CD4-positive, alpha-beta T cell (primary cell): ENCODE measurements at places on chromosomes 7 and 10. TPM values are rescaled to one million over a fixed set of nuclear protein-coding genes. Genes with fewer than 3 reads are reported as not detected.

DNA sequence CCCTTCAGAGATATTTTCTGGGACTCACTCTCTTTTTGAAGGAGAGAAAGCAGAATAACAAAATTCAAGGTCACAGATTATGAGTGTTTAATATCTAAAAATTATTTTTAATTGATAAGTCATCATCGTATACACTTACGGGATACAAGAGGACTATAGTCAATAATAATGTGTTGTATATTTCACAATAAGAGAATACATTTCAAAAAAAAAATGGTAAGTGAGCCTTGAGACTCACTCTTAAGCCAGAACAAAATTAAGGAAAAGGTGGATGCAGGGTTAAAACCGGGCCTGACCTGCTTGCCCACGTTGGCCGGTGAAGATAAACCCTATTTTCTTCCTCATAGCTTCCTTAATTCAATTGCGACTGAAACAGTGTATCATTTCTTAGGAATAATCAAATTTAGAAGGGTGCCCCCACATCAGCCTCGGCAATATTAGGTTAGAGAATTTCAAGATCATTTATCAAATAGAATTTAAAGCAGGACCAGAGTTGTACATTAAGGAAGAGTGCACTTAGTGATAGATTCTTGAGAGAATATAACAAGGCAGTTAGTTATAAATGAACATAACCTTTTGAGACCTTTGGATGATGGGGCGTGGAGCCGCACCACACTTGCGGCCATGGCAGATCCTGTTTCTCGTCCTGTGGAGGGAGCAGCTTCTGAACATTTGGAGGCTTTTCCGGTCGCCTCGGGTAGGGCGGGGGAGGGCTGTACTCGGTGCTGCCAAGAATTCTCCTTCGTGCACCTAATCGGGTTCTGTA, 321.8 kb downstream of the PAXIP1 start:
- no peaks in the 10 kb centered on the region for H3K27me3 ChIP-seq
- no peaks in the 10 kb centered on the region for H3K36me3 ChIP-seq
- no peak overlapping the region for H3K4me3 ChIP-seq
- no peaks in the 10 kb centered on the region for H3K4me1 ChIP-seq

DNA sequence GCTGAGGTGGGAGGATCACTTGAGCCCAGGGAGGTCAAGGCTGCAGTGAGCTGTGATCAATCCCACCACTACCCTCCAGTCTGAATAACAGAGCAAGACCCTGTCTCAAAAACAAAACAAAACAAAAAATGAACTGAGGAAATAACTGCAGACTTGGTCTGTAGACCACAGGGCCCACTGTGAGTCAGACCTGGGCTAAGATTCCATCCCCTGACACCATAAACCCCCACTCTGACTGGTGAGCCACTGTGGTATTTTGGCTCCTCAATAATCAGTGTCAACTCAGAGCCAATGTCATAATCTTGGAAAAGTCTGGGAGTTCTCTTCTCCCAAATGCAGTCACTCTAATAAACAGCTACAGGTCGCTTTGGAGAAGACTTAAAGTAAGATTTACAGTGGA, 24.0 kb upstream of the ERCC6 start:
- H3K27ac ChIP-seq = no peak overlapping the region
- H3K36me3 ChIP-seq = no peaks in the 10 kb centered on the region
- no peaks in the 10 kb centered on the region for H3K4me1 ChIP-seq
- no peak for DNase-seq

Gene CUBN
- total RNA-seq = 7.9 TPM

DNA sequence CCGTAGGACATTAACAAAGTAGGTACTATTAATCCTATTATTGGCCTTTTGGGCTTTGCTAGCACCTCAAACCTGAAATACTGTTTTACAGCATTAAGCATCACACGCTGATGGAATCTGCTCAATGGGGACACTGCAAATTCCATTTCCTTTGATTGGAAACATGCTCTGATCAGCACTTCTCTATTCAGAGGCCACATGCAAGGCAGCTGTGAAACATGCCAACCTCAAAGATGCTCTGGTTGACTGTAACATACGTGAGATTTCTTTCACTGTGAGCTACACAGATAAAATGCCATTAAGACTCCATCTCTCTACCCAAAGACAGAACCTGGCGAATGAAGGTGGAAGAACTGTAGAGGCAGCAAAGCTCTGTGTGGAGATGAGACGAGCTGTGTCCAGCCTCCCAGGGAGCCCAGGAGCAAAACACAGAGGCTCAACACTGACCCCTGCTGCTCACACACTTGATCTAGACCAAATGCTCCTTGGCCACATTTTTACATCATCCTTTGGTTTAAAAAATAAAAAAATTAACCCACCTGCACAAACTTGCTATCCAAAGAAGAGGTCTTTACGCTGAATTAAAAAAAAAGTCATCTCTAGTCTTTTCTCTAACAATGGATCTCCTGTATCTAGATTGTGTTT, 8.0 kb downstream of the RSU1 start:
- no peaks in the 10 kb centered on the region for H3K27me3 ChIP-seq
- H3K36me3 ChIP-seq = no peaks in the 10 kb centered on the region
- no peak overlapping the region for H3K27ac ChIP-seq
- no peak overlapping the region for H3K4me3 ChIP-seq
- DNase-seq = no peak

- H3K27me3 ChIP-seq = peaks cover 3% of the 10 kb centered on the region
- H3K4me3 ChIP-seq = no peak overlapping the region
- H3K27ac ChIP-seq = no peak overlapping the region
- no peaks in the 10 kb centered on the region for H3K36me3 ChIP-seq
- no peaks in the 10 kb centered on the region for H3K4me1 ChIP-seq
- DNase-seq = no peak
Measured at GRCh38 chr10:61021926-61022325, 77.9 kb upstream of the RHOBTB1 start.

Gene DNAJC12
- not detected for total RNA-seq

GRCh38 chr7:50335795-50336754, 31.6 kb downstream of the IKZF1 start:
- H3K27ac ChIP-seq = peak overlapping the region; percentile 91
- H3K4me3 ChIP-seq = peak overlapping the region; percentile 24
- H3K36me3 ChIP-seq = peaks cover 52% of the 10 kb centered on the region
- peak; percentile 91 for DNase-seq
- no peaks in the 10 kb centered on the region for H3K27me3 ChIP-seq

- H3K36me3 ChIP-seq = peaks cover 8% of the 10 kb centered on the region
- H3K4me1 ChIP-seq = peaks cover 22% of the 10 kb centered on the region
- no peak for DNase-seq
- peak overlapping the region; percentile 85 for H3K4me3 ChIP-seq
- no peak overlapping the region for H3K27ac ChIP-seq
Measured at GRCh38 chr10:30348378-30348776, 701 bp downstream of the MTPAP start.

Gene SPDYE18
- total RNA-seq = 1.8 TPM

DNA sequence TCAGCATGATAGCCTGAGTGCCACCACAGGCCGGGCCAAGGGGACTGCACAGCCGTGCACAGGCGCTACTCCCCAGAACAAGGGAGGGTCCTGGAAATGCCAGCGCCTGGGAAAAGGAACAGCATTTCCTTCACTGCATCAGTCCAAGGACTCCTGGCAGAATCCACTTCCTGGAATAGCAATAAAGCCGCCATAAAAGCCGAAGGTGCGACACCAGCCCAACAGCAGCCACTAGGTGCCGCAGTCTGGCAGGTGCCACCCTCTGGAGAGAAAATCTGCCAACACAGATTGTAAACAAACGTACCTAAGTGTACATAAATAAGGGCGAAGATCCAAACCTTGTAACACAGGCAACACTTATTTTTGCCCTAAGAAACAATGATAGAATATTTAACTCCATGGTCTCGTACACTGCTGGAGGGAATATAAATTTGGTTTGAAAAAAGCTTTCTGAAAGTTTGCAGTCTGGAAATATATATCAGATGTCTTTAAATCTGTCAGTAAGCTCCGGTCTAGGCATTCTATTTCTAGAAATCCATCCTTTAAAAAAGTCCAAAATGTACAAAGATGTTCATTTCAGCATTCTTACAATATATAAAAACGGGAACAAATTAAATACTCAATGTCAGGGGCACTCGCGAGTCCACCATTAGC, 22.2 kb downstream of the VOPP1 start:
- no peak for DNase-seq
- H3K27ac ChIP-seq = no peak overlapping the region
- H3K36me3 ChIP-seq = peaks cover 9% of the 10 kb centered on the region
- no peak overlapping the region for H3K4me3 ChIP-seq

- H3K36me3 ChIP-seq = no peaks in the 10 kb centered on the region
- DNase-seq = no peak
- H3K4me1 ChIP-seq = no peaks in the 10 kb centered on the region
- H3K27ac ChIP-seq = no peak overlapping the region
- no peak overlapping the region for H3K4me3 ChIP-seq
- H3K27me3 ChIP-seq = peaks cover 2% of the 10 kb centered on the region
Measured at GRCh38 chr10:118276204-118276603, 65.9 kb downstream of the FAM204A start.

Gene SLC18A3
- total RNA-seq = not detected

Gene SUN3
- not detected for total RNA-seq

DNA sequence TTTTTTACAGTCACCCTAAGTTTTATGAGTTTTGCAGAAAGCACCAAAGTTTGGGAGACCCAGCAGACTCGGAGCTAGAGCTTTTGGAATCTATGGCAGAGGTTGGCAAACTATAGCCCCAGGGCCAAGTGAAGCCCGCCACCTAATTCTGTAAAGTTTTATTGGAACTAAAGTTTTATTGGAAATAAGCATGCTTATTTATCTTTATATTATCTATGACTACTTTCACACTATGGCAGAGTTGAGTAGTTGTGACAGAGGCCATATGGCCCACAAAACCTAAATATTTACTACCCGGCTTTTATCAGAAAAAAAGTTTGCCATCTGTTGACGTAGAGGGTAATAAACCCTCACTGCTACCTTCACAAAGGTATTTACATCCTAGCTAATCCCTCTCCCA, 267.6 kb downstream of the GPAM start:
- no peaks in the 10 kb centered on the region for H3K36me3 ChIP-seq
- H3K27me3 ChIP-seq = no peaks in the 10 kb centered on the region
- no peak overlapping the region for H3K27ac ChIP-seq
- no peaks in the 10 kb centered on the region for H3K4me1 ChIP-seq
- DNase-seq = no peak
- H3K4me3 ChIP-seq = no peak overlapping the region

DNA sequence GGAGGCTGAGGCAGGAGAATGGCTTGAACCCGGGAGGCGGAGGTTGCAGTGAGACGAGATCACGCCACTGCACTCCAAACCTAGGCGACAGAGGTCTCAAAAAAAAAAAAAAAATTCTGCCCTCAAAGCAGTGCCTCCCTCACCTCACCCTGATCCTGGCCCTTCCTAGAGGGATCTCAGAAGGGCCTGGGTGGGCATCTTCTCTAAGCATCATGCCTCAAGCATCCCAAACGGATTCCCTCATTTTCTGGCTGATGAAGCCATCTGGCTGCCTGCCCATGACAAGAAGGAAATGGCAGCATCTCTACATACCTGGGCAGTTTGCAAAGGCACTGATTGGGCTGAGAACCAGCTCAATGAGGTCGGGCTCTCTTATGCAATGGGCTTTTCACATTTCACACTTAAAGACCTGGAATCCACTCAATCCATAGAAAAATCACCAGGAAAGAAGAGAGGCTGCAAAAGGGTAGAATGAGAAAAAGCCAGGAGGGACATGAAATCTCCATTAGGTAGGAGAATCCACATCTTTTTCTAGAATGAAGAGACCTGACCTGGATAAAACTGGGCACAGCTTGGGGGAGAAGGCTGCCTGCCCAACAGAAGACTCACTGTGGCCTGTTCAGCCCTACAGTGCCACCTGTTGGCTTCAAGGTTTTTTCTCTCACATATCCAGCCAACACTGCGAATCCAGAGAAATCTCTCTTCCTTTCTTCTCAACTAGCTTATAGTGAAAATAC, 48.1 kb downstream of the PDLIM1 start:
- no peaks in the 10 kb centered on the region for H3K4me1 ChIP-seq
- H3K27me3 ChIP-seq = no peaks in the 10 kb centered on the region
- no peak overlapping the region for H3K27ac ChIP-seq
- H3K4me3 ChIP-seq = no peak overlapping the region

GRCh38 chr10:64014281-64014680, 493.1 kb downstream of the REEP3 start:
- H3K36me3 ChIP-seq = no peaks in the 10 kb centered on the region
- no peaks in the 10 kb centered on the region for H3K27me3 ChIP-seq
- H3K4me1 ChIP-seq = no peaks in the 10 kb centered on the region
- no peak for DNase-seq
- no peak overlapping the region for H3K4me3 ChIP-seq
- H3K27ac ChIP-seq = no peak overlapping the region

DNA sequence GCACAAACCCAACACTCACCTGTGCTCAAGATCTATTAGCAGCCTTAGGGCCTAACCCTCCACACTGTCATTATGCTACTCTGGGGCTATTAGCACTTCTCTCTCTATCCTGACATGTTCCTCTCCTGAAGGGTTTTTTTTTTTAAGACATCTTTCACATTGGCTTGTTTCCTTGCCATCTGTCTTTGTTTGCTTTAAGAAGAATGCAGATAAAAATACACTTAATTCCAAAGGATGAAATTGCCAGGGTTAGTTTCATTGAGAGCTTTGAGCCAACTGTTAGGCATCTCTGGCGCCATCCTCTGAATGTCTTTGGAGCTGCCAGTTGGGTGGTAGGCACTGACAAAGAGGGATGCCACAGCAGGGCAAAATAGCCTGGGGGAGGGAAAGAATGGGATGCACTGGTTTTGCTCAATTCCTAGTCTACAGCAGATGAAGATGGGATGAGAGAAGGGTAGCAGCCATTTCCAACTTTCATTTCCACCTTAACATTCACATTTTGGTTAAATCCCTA, 399.2 kb downstream of the SORCS1 start:
- H3K36me3 ChIP-seq = no peaks in the 10 kb centered on the region
- no peak overlapping the region for H3K27ac ChIP-seq
- no peak overlapping the region for H3K4me3 ChIP-seq
- H3K27me3 ChIP-seq = no peaks in the 10 kb centered on the region

- no peak overlapping the region for H3K4me3 ChIP-seq
- no peaks in the 10 kb centered on the region for H3K4me1 ChIP-seq
- no peaks in the 10 kb centered on the region for H3K27me3 ChIP-seq
- DNase-seq = no peak
- H3K27ac ChIP-seq = no peak overlapping the region
Measured at GRCh38 chr10:131461093-131461492, 149.6 kb upstream of the TCERG1L start.

Gene IRF5
- total RNA-seq = 1.7 TPM

GRCh38 chr10:4686644-4686996, 139.4 kb upstream of the AKR1E2 start:
- H3K36me3 ChIP-seq = no peaks in the 10 kb centered on the region
- H3K4me1 ChIP-seq = no peaks in the 10 kb centered on the region
- H3K27ac ChIP-seq = no peak overlapping the region
- DNase-seq = no peak

Gene C10orf143
- total RNA-seq = 5.8 TPM

Gene C1QL3
- not detected for total RNA-seq

GRCh38 chr10:22912763-22913384, 15.0 kb upstream of the ARMC3 start:
- no peaks in the 10 kb centered on the region for H3K4me1 ChIP-seq
- no peaks in the 10 kb centered on the region for H3K36me3 ChIP-seq
- no peak for DNase-seq

Gene SPOCK2
- total RNA-seq = 976 TPM

GRCh38 chr7:18472161-18472483, 23.4 kb upstream of the HDAC9 start:
- no peak overlapping the region for H3K27ac ChIP-seq
- no peaks in the 10 kb centered on the region for H3K27me3 ChIP-seq
- H3K36me3 ChIP-seq = no peaks in the 10 kb centered on the region
